NCI-H2029 (cell line): ENCODE measurements at places on chromosomes 5 and 9.
A peak's percentile ranks its signal among the peaks of the same experiment; 100 is the strongest.

DNA sequence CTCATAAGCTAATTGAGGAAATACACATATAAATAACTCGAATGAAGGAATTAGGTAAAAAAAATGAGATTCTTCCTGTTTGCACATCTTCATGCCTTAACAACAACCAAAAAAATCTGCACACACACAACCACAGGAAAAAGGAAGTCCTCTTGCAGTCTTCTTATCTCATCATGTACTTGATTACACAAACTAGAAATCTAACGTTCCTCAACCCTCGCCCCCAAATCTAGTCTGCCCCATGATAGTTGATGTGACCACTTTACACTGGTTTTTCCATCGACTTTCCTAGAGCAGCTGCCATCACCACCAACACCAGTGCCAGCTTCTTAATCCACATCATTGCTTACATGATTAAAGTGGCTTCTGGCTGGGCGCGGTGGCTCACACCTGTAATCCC, 31.2 kb upstream of the RNU6ATAC start:
- no peak for DNase-seq

DNA sequence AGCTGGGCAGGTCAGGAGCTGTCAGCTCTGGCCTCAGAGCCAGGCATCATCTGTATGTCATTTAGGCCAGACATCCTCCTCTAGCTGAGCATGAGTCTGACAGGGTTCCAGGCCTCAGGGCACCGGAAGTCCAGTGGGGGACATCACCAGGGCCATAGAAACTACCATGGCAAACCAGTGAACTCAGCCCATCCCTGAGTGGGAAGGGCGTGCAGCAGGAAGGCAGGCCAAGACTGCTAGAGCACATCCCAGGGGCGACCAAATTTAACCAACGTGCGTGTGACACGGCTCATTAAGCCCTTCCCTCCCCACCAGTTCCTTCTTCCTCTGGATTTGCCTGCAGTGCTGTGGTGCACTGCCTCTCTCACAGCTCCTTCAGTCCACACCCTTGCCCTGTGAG, 75.9 kb downstream of the COL27A1 start:
- DNase-seq: no peak

- peak; percentile 16 for DNase-seq
Measured at GRCh38 chr9:69549310-69550202, 122.6 kb downstream of the APBA1 start.

GRCh38 chr5:88438006-88438405, 169.4 kb upstream of the TMEM161B start:
- no peak for DNase-seq

DNA sequence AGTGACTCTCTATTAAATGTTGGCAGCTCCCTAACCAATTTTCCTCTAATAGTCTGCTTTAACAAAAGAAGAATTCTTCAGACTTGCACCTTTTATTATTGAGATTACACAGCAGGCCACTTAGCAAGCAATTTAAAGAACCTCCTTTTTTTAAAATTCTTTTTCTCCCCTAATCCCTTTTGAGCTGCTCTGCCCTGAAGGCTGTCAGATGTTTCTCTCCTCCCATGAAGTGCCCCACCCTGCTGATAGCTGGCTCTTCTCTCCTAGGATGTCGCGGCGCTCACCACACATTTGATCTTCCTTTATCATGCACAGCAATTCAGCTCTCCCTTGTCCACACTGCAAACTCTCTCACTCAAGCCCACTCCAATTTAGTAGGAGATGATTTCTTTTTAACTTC, 1471.1 kb upstream of the ACO1 start:
- DNase-seq: no peak

- no peak for DNase-seq
Measured at GRCh38 chr9:79302569-79302968, 269.2 kb upstream of the TLE4 start.

DNA sequence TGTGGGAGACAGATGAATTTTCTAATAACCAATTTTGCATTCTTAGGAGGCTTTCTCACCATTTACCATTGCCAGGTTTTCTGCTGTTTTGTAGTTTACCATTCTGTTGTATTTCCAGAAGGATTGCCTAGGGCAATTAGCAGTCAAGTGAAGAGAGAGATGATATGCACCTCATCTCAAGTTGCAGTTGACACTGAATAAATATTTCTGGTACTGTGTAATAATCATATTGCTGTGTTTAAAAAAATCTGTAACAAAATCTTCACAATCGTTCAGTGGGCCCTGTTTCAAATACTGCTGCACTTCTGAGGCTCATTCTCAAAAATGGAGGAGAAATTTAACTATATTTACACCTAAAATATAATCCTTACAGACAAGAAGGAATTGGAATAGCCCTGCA, 706.1 kb upstream of the PTPRD start:
- DNase-seq: no peak

DNA sequence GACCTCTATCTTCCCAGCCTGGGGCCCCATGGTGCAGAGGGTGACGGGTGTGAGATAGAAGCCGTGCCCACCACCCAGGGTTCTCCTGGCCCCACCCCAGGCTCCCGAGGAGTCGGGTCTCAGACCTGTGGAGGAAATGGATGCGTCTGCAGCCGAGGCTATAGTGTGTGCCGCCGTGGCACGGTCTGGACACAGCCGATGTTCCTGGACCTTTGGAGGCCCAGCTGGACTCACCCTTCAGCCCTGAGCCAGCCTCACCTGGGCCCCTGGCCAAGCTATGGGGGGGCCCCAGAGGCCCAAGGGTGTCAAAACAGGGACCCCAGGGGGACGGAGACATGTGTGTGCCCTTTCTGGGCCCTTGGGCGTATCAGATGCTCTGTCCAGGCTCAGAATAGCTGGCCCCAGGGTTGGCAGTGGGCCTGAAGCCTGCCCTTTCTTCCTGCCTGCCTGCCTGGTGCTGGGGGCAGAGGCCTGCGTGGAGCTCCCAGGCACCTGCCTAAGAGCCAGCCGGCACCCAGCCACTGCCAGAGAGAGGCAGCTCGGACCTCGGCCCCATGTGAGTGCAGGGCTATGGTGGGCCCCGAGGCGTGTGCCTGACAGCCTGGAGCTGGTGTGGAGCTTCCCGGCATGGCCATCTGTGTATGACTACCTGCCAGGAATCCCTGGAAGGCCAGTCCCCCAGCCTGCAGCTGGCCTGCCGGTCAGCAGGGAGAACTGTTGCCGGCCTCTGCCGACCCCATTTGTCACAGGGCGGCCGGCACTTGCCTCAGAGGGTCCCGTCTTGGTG, 41.8 kb downstream of the KCNT1 start:
- no peak for DNase-seq

GRCh38 chr5:143065185-143065965, 295.2 kb downstream of the ARHGAP26 start:
- DNase-seq: peak; percentile 4

DNA sequence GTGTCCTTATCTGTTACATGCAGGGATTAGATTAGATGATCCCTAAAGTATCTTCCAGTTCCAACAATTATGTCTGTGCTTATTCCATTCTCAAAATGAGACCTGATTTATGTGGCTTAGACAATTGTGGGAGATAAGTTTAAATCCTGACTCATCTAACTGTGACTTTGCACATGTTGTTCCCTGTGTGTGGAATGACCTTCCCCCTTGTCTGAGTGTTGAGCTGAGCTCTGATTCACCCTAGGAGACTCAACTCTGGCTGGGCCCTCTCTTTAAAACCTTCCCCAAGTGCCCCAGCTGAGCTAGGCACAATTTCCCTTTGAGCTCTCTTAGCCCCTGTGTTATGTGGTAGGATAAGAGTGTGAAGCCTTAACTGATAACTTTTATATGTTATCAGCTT, 118.9 kb upstream of the ELL2 start:
- DNase-seq: no peak

- peak; percentile 58 for DNase-seq
Measured at GRCh38 chr5:65334077-65334476, 147.6 kb downstream of the ADAMTS6 start.

DNA sequence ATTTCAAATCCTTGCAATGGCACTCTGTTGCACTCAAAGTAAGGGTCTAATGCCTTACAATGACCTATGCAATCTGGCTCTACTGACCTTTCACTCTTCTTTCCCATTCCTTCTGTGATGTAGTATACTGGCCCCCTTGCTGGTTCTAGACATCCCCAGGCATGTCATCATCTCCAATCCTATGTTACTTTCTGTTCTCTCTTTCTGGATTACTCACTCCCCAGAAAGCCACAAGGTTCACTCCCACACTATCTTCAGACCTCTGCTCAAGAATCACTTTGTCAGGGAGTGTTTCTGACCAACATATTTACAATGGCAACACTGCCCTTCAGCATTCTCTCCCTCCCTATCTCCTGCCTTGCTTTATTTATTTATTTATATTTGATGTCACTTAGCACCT, 802.2 kb upstream of the WWC1 start:
- no peak for DNase-seq

DNA sequence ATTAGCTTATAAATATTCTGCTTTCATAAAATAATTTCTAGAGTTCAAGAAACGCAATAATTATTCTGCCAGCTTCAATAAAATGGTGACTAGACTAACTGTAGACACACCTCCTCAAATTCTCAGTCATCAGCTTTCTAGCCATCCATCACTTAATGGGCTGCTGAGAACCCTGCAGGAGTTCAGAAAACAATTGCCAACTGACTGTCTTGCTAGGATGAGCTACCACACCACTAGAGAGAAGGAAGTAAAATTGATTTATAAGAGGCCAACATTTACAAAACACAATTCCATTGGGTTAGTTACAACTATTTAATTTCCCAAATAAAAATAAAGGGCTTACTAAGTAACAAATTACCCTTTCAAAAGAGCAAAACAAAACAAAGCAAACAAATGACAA, 126.5 kb upstream of the PAPPA start:
- DNase-seq: no peak

DNA sequence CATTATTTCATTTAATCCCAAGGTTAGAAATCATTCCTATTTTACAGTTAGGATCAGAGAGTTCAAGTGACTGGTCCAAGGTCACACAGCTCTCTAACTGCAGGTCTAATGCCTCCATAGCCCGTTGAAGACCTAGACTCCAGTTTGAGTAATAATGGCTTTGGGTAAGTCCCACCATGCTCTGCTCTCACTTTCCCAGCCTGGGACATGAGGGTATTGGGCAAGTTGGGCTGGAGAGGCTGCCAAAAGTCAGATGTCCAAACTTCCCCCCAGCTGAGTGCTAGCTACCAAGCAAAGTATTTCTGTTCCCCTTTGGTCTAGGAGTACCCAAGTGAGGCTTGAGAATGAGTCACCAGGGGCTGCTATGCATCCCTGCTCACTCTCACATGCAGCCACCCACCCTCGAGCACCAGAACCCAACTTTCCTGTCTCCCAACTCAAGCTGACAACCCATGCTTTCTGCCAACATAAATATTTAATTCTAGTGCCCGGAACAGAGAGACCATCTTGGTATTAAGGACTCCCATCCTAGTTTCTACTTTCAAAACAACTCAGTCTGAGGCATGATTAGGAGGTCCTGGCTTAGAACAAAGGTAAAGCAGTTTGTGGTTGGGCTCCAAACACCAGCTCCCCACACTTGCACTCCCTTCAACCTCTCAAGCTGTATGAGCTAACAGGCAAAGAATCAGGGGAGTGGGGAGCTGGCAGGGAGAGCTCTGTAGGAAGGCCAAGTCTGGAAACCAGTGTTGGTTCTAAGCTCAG, 236.5 kb upstream of the TRIM32 start:
- DNase-seq: no peak

DNA sequence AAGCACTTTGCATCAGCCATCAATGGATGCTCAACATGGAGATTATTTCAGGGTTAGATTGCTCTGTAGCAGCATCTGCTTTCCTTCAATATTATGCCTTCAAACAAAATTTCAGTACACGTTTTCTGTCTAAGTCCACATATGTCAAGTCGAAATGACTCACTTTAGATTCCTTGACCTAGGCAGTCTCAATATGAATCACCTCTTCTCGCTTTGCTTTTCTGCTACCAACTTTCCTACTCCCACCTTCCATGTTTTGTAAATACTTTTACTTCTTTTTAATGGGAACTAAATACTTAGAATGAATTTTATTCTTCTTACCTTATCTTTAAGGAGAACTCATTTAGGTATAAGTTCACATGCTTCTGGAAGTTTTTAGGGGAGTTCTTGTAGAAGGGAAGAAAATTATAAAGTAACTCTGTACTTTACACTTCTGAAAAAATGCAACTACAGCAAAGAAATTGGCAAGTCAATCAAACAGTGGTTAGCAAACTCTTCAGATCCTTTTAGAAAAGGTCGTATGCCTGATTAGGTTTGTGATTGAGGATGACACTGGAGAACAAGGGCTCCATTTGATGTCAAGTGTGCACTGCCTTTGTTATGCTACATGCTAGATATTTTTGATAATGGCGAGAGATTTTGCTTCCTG, 478.5 kb upstream of the SMARCA2 start:
- no peak for DNase-seq

DNA sequence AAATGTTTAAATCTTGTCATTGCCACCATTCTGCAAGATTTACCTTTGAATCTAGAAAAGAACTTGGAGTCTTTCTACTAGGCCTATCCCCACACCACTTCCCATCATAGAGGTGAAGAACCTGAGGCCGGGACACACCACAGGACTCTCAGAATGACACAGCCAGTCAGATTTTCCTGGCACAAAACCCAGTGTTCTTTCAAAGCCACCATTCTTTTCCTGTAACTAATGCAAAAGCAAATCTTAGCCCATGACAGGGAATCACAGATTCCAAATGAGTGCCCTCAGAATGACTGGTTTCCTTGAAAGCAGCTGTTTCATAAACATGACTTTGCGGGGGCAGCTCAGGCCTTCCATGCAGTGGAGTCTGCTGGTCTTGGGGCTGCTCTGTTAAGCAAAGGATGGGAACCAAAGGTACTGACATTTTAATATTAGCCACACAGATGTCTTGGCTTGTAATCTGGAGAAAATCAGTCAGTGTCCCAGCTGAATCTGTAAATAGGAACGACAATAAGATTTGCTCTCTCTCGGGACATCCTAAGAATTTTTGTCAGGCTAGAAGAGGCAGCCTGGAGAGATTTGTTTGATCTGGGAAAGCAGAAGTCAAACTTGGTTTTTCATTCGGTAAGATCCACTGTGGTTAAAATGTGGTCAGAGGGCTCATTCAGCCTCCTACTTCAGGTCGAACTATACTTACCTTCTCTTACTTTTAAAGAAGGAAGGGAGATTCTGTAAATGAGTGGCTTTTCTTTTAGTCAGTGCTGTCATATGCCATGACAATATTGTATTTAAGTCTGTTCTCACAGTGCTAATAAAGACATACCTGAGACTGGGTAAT, 115.1 kb downstream of the PALM2AKAP2 start:
- DNase-seq: no peak

- peak; percentile 60 for DNase-seq
Measured at GRCh38 chr5:94968507-94969095, 316.3 kb downstream of the MCTP1 start.

DNA sequence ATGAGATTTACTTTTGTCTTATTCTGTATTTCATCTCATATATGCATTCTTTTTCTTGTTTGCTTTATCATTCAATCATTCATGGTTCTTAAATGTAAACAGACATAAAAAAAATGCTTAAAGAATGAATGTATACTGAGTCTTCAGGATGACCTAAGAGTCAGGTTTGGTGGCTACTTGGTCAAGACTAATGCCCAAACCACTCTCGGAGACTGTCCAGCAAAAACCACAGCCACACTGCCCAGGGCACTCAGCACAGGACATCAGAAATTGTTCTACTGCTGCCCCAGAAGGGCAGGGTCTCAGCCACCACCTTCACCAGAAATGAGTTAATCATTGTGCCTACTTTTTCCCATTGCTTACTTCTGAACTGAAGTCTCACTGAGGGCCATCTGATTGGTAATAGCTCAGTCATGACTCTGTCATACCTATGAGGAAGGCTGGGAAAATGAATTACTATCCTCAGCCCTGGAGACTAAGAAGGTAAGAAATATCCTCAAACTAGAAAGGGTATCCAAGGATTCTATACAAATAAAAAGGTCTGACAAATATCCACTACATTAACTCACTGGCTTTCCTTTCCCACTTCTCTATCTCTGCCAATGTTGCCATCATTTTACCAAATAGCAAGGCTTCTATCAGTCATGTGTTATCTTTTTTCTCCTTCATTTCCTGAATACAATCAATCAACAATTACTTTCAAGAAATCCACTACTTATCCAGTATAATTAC, 236.1 kb downstream of the CETN3 start:
- DNase-seq: no peak
